8988T (cell line): ENCODE measurements at places on chromosomes 3 and 15.

DNA sequence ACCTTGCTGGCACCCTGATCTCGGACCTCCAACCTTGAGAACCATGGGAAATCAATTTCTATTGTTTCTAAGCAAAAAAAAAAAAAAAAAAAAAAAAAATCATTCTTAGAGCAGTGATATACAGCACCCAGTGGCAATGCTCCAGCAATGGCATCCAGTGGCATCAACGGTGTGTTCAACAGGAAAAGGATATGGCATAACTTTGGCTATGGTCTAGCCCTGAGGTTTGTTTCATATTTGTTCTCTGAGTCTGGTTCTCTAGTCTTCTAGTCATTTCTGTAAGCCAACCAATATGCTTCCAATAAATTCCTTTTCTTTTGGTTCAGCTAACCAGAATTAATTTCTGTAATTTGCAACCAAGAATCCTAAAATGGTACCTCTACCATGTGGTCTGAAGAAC is 19.2 kb downstream of the DENND4A start:
- no peak for DNase-seq

- no peak for DNase-seq
These were observed 239.8 kb upstream of the TLE3 start for GRCh38 chr15:70337277-70338186.

- DNase-seq, result no peak
These were observed 279.2 kb downstream of the GABRG3 start for GRCh38 chr15:27250223-27250622.

DNA sequence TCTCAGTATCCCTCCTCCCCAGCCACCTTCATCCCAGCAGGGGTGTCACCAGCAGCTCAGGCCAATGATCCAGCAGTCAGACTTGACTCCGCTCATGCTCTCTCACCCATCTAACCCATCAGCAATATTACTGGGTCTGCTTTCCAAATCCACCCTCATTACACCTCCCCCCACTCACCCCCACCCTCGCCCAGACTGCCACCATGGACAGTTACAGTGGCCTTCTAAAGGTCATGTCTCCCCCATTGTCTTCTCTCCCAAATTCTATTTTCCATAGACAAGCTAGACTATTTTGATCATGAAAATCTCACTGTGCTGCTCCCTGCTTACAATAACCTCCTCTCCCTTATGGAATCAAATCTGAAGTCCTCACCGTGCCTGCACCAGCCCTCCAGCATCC is 156.0 kb downstream of the TJP1 start:
- no peak for DNase-seq
